GM12878 (cell line): ENCODE measurements at places on chromosomes 11 and 22. TPM values are rescaled to one million over a fixed set of nuclear protein-coding genes. Genes with fewer than 3 reads are reported as not detected.
A peak's percentile ranks its signal among the peaks of the same experiment; 100 is the strongest.

The KCNE3 gene
- total RNA-seq = 0.08 TPM in 1 of 2 replicates, not detected in the other

- no peak overlapping the region for H3K4me3 ChIP-seq
- H3K27ac ChIP-seq = no peak overlapping the region
- H3K36me3 ChIP-seq = no peaks in the 10 kb centered on the region
Measured at GRCh38 chr11:2420502-2421225, 20.1 kb downstream of the TSSC4 start.

The SHANK2 gene
- total RNA-seq = 0.13 and 0.31 TPM in 2 replicates

The C22orf31 gene
- not detected in 2 replicates for total RNA-seq

- no peak overlapping the region for H3K27ac ChIP-seq
- H3K27me3 ChIP-seq = no peaks in the 10 kb centered on the region
- H3K4me3 ChIP-seq = no peak overlapping the region
- no peaks in the 10 kb centered on the region for H3K4me1 ChIP-seq
- H3K36me3 ChIP-seq = peaks cover 13% of the 10 kb centered on the region; the same call in 1 of the 2 replicates
- no peak for DNase-seq
Measured at GRCh38 chr22:19398206-19398605, 33.3 kb downstream of the HIRA start.

DNA sequence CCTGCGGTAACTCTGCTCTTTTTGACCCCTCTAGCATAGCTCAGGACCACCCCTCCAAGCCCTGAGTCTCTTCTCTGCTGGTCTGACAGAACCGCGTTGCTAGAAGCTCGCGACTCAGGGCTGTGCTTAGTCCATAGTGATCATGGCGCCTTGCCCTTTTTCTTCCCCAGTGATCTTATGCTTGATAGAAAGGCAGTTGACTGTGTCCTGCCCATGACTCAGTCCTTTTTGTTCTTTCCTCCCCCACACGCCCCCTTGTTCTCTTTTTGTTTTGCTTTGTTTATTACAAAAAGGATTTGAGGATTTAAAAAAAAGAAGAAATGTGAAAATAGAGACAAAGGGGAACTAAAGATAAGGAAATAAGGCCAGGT, 17.5 kb downstream of the IL17RA start:
- peaks cover 19% of the 10 kb centered on the region for H3K36me3 ChIP-seq
- H3K4me3 ChIP-seq = no peak overlapping the region
- no peaks in the 10 kb centered on the region for H3K27me3 ChIP-seq
- H3K27ac ChIP-seq = no peak overlapping the region
- DNase-seq = no peak

- no peaks in the 10 kb centered on the region for H3K4me1 ChIP-seq
- H3K36me3 ChIP-seq = no peaks in the 10 kb centered on the region
- no peak overlapping the region for H3K27ac ChIP-seq
- no peaks in the 10 kb centered on the region for H3K27me3 ChIP-seq
- H3K4me3 ChIP-seq = no peak overlapping the region
- DNase-seq = no peak
Measured at GRCh38 chr11:106986261-106986660, 32.0 kb downstream of the GUCY1A2 start.

The DDI1 gene
- not detected in 2 replicates for total RNA-seq

- no peak overlapping the region for H3K4me3 ChIP-seq
- H3K4me1 ChIP-seq = no peaks in the 10 kb centered on the region
- no peaks in the 10 kb centered on the region for H3K36me3 ChIP-seq
- H3K27ac ChIP-seq = no peak overlapping the region
- peaks cover 2% of the 10 kb centered on the region for H3K27me3 ChIP-seq
Measured at GRCh38 chr11:133678191-133678590, 145.9 kb upstream of the OPCML start.

- no peaks in the 10 kb centered on the region for H3K36me3 ChIP-seq
- H3K4me3 ChIP-seq = peak overlapping the region; percentile 95
- no peak for DNase-seq
- no peaks in the 10 kb centered on the region for H3K27me3 ChIP-seq
- H3K27ac ChIP-seq = peak overlapping the region; percentile 89
Measured at GRCh38 chr11:66479394-66480116, 679 bp upstream of the DPP3 start.

DNA sequence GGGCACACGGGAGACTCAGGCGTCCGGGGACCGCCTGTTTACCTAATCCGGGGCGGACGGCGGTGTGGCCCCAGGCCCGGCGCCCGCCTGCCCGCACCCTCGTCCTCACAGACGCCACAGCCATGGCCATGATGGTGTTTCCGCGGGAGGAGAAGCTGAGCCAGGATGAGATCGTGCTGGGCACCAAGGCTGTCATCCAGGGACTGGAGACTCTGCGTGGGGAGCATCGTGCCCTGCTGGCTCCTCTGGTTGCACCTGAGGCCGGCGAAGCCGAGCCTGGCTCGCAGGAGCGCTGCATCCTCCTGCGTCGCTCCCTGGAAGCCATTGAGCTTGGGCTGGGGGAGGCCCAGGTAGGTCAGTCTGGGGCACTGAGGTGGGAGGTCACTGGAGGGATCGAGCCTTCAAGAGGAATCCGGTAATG, 10.0 kb upstream of the RAB1B start:
- DNase-seq = no peak
- no peaks in the 10 kb centered on the region for H3K27me3 ChIP-seq
- H3K27ac ChIP-seq = peak overlapping the region; percentile 95
- H3K36me3 ChIP-seq = peaks cover 11% of the 10 kb centered on the region
